Left ventricle myocardium inferior (tissue), 1 donor: ENCODE measurements at places on chromosomes 7 and 10. TPM values are rescaled to one million over a fixed set of nuclear protein-coding genes. Genes with fewer than 3 reads are reported as not detected.

DNA sequence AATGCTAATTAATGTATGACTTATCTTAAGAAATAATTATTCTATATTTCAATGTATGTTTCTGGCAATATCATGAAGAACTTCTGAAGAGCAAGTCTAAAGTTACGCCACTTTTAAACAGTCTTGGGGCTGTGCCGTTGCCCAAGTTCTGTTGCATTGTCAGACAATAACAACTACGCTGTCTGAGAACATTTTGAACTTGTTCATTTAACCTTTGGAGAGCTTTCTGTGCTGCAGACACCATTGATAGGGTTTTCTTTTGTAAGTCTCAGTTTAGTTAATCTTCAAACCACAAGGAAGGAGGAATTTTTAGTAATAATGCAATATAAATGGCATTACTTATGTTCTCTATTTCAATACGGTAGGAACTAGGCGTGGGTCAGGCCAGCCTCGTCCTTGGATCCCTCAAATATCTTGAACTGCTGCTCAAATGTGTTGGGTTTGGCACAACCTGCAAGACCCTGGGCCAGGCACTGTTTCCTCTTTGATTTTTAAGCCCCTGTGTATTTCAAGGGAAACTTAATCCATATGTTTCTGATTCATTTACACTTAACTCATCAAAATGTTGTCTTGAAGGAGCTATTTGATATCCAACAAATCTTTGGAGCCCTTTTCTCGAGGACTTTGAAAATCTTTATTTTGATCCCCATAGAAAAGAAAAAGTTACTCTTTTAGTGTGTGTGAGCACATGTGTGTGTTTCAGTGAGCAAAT is 215.5 kb downstream of the INHBA start:
- no peak for DNase-seq

GRCh38 chr10:126611303-126611702 is 59.2 kb downstream of the C10orf90 start:
- no peak for DNase-seq

DNA sequence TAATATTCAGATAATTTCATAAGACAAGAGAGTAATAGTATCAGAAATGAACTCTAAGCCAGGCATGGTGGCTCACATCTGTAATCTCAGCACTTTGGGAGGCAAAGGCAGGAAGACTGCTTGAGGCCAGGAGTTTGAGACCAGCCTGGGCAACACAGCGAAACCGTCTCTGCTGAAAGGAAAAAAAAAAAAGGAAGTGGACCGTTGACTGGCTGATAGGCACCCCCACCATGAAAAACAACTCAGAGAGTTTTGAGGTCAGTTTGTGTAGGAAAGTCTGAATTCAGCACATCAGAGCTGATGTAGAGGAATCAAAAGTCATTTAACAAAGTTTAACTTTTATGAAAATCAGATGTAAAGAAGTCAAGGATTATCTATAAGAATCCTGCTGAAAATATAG is 63.2 kb upstream of the AMPH start:
- DNase-seq: no peak

- no peak for DNase-seq
Measured at GRCh38 chr10:130028465-130028819, 64.4 kb upstream of the EBF3 start.

Gene ITPRIP
- total RNA-seq: 35.4 TPM

Gene TMEM196
- total RNA-seq: not detected

Gene TMEM270
- total RNA-seq: not detected
